Aorta (tissue), 5 donors: ENCODE measurements at places on chromosomes 12 and 14. TPM values are rescaled to one million over a fixed set of nuclear protein-coding genes. Genes with fewer than 3 reads are reported as not detected.
A peak's percentile ranks its signal among the peaks of the same experiment; 100 is the strongest.

OSGEP gene
- 40.0 TPM for total RNA-seq

RPGRIP1 gene
- total RNA-seq: 0.39 TPM

GMPR2 gene
- total RNA-seq: 44.6 TPM

DDHD1 gene
- 21.1 TPM for total RNA-seq

GRCh38 chr14:57058319-57058718 lies 210.4 kb downstream of the EXOC5 start:
- H3K4me3 ChIP-seq: no peak overlapping the region
- no peak for DNase-seq
- no peaks in the 10 kb centered on the region for H3K36me3 ChIP-seq
- no peak overlapping the region for H3K27ac ChIP-seq
- no peaks in the 10 kb centered on the region for H3K27me3 ChIP-seq
- no peaks in the 10 kb centered on the region for H3K4me1 ChIP-seq

GRCh38 chr14:96576359-96576758 lies 74.2 kb downstream of the PAPOLA start:
- H3K4me1 ChIP-seq: peaks cover 12% of the 10 kb centered on the region
- H3K27me3 ChIP-seq: no peaks in the 10 kb centered on the region
- H3K36me3 ChIP-seq: no peaks in the 10 kb centered on the region
- no peak for DNase-seq

GRCh38 chr14:71964716-71965115 lies 32.5 kb downstream of the RGS6 start:
- no peaks in the 10 kb centered on the region for H3K27me3 ChIP-seq
- H3K36me3 ChIP-seq: no peaks in the 10 kb centered on the region
- no peaks in the 10 kb centered on the region for H3K4me1 ChIP-seq
- H3K4me3 ChIP-seq: no peak overlapping the region
- no peak for DNase-seq

LRRC10 gene
- not detected for total RNA-seq

GRCh38 chr12:69988481-69989321 lies 163.7 kb downstream of the MYRFL start:
- H3K4me3 ChIP-seq: peak overlapping the region; percentile 29
- no peaks in the 10 kb centered on the region for H3K36me3 ChIP-seq
- no peaks in the 10 kb centered on the region for H3K27me3 ChIP-seq
- no peak for DNase-seq

GRCh38 chr12:124302241-124302806 lies 7.4 kb downstream of the RFLNA start:
- no peaks in the 10 kb centered on the region for H3K36me3 ChIP-seq
- no peaks in the 10 kb centered on the region for H3K4me1 ChIP-seq
- H3K27me3 ChIP-seq: no peaks in the 10 kb centered on the region
- H3K27ac ChIP-seq: no peak overlapping the region
- peak; percentile 52 for DNase-seq

FGF23 gene
- not detected for total RNA-seq

- H3K27me3 ChIP-seq: peaks cover 5% of the 10 kb centered on the region
- no peaks in the 10 kb centered on the region for H3K36me3 ChIP-seq
- no peaks in the 10 kb centered on the region for H3K4me1 ChIP-seq
- no peak overlapping the region for H3K27ac ChIP-seq
- DNase-seq: no peak
- H3K4me3 ChIP-seq: no peak overlapping the region
Observed at GRCh38 chr14:104072586-104072985, 12.9 kb upstream of the ASPG start.

- no peaks in the 10 kb centered on the region for H3K4me1 ChIP-seq
- H3K36me3 ChIP-seq: no peaks in the 10 kb centered on the region
- no peak for DNase-seq
- H3K4me3 ChIP-seq: no peak overlapping the region
Observed at GRCh38 chr12:65015850-65016249, 105.3 kb downstream of the WIF1 start.

GRCh38 chr14:100577986-100578431 lies 9.2 kb downstream of the BEGAIN start:
- H3K27me3 ChIP-seq: no peaks in the 10 kb centered on the region
- no peaks in the 10 kb centered on the region for H3K36me3 ChIP-seq
- peak; percentile 42 for DNase-seq
- no peak overlapping the region for H3K4me3 ChIP-seq
- H3K27ac ChIP-seq: no peak overlapping the region

- no peaks in the 10 kb centered on the region for H3K36me3 ChIP-seq
- no peak for DNase-seq
- H3K27ac ChIP-seq: no peak overlapping the region
- H3K4me1 ChIP-seq: no peaks in the 10 kb centered on the region
- H3K27me3 ChIP-seq: peaks cover 3% of the 10 kb centered on the region
Observed at GRCh38 chr12:107322063-107322462, 228.7 kb upstream of the CRY1 start.

- H3K4me1 ChIP-seq: no peaks in the 10 kb centered on the region
- no peak for DNase-seq
- no peak overlapping the region for H3K27ac ChIP-seq
- H3K36me3 ChIP-seq: no peaks in the 10 kb centered on the region
- no peak overlapping the region for H3K4me3 ChIP-seq
- no peaks in the 10 kb centered on the region for H3K27me3 ChIP-seq
Observed at GRCh38 chr12:14920475-14921126, 17.7 kb downstream of the ERP27 start.

DNA sequence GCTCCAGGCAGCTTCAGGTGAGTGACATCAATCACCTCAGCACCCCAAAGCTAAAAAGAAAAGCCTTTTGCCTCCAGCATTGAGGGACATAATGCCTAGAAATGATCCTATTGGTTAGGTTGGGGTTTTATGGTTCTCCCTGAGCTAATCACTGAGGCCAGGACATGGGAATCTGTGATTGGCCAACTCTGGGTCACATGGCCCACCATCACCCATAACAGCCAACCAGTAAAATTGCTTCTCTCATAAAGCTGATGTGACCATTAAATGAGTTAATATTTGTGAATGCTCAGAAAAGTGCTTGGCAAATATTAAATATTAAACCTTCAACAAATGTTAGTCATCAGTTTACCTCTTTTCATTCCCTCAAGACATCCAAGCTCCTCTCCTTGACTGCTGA lies 60.2 kb downstream of the TBX3 start:
- H3K27ac ChIP-seq: no peak overlapping the region
- H3K4me3 ChIP-seq: no peak overlapping the region
- H3K27me3 ChIP-seq: no peaks in the 10 kb centered on the region
- H3K4me1 ChIP-seq: no peaks in the 10 kb centered on the region
- H3K36me3 ChIP-seq: no peaks in the 10 kb centered on the region

GLIPR1L2 gene
- 1.9 TPM for total RNA-seq

GRCh38 chr14:43001731-43002130 lies 1395.1 kb downstream of the LRFN5 start:
- no peaks in the 10 kb centered on the region for H3K36me3 ChIP-seq
- no peak overlapping the region for H3K27ac ChIP-seq
- H3K27me3 ChIP-seq: peaks cover 3% of the 10 kb centered on the region
- H3K4me1 ChIP-seq: no peaks in the 10 kb centered on the region
- no peak for DNase-seq

KRT74 gene
- not detected for total RNA-seq

GRCh38 chr14:70709726-70710382 lies 68.1 kb downstream of the TTC9 start:
- no peaks in the 10 kb centered on the region for H3K36me3 ChIP-seq
- DNase-seq: no peak
- H3K4me1 ChIP-seq: no peaks in the 10 kb centered on the region
- H3K27ac ChIP-seq: no peak overlapping the region
- no peak overlapping the region for H3K4me3 ChIP-seq

TRHDE gene
- 2.3 TPM for total RNA-seq

DNA sequence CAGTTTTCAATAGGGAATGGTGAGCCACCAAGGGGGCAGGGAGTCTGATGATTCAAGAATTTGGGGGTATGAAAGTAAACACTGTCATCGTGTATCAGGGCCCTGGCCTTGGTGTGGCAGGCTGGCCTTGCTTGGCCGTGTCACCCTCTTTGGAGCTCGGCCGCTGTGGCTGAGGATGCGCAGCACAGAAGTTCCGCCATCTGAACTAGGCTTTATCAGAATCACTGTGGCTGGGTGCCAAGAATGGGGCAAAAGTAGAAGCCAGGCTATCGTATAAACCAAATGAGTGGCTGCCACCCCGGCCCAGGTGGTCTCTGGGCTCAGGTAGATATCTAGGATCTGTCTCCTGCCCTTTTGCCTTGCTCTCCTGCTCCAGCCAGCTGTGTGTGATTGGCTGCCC lies 137.4 kb downstream of the PAPOLA start:
- H3K36me3 ChIP-seq: no peaks in the 10 kb centered on the region
- H3K4me3 ChIP-seq: no peak overlapping the region
- no peak for DNase-seq
- H3K27me3 ChIP-seq: no peaks in the 10 kb centered on the region
- H3K27ac ChIP-seq: no peak overlapping the region

GLT8D2 gene
- 64.4 TPM for total RNA-seq

DNA sequence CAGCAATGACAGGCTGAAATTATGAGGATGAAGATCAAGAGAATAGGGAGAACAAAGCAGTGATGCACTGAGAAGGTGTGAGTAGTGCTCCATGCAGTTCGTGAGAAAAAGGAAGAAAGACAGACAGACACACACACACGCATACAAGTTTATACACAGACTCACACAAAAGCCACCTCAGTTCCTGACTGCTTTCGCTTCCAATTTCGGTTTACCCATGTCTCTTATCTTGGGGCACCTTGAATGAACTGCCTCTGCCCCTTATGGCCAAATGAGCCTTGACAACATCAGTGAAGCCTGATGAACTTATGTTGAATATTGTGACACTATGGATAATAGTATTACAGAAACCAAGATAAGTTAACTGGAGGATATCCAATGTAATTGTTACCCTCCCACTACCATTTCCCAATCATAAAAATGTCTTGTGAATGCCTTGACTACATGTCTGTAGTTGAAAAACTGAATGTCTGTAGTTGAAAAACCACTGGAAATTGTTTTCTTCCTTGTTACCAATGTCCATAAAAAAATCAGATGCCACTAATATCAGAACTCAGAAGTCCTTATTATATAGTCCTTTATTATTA lies 380.4 kb upstream of the DDHD1 start:
- no peak overlapping the region for H3K4me3 ChIP-seq
- no peaks in the 10 kb centered on the region for H3K36me3 ChIP-seq
- H3K4me1 ChIP-seq: no peaks in the 10 kb centered on the region

DNA sequence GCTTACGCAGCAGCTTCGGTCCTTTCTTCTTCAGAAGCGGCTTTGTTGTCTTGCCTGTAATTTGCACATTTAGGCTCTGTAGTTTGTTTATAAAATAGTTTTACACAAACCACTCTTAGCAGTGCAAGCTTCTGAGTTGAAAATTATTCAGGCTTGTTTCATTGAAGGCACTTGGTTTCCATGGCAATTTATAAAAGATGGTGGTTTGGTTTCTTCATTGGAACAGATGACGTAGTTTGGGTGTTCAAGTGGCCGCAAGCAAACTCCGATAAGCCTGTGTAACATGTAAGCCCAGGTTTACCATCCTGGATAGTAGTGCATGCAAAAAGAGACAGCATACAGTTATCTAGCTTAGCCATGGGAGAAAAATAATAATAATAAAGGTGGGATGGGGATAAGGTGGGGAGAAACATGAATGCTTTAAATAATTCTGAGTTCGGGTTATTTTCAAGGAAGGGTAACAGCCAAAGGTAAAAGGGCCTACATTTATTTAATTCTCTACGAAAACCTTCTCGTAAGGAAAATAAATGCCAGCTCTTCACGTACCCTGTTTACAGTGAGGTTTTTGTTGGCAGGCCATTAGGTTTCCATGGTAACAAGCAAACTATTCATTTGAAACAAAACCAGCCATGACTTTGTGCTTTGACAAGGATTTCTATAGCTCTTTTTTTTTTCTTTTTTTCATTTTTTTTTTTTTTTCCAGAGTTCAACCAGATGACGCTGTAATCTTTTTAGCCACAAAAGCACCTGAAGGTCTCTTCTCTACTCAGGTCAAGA lies 189.6 kb upstream of the RPL10L start:
- DNase-seq: no peak
- no peak overlapping the region for H3K27ac ChIP-seq
- no peaks in the 10 kb centered on the region for H3K4me1 ChIP-seq
- no peak overlapping the region for H3K4me3 ChIP-seq

- H3K27ac ChIP-seq: no peak overlapping the region
- H3K4me1 ChIP-seq: no peaks in the 10 kb centered on the region
- no peaks in the 10 kb centered on the region for H3K27me3 ChIP-seq
- no peak overlapping the region for H3K4me3 ChIP-seq
Observed at GRCh38 chr12:106791531-106791930, 17.0 kb downstream of the RIC8B start.

GRCh38 chr12:68180792-68181744 lies 21.5 kb upstream of the IFNG start:
- no peak overlapping the region for H3K27ac ChIP-seq
- H3K4me3 ChIP-seq: no peak overlapping the region
- DNase-seq: no peak
- H3K36me3 ChIP-seq: no peaks in the 10 kb centered on the region

SCYL2 gene
- total RNA-seq: 43.9 TPM

GRCh38 chr14:73726025-73726961 lies 12.1 kb upstream of the PNMA1 start:
- no peak overlapping the region for H3K4me3 ChIP-seq
- H3K27me3 ChIP-seq: no peaks in the 10 kb centered on the region
- H3K4me1 ChIP-seq: no peaks in the 10 kb centered on the region
- no peak for DNase-seq
- H3K36me3 ChIP-seq: no peaks in the 10 kb centered on the region
- no peak overlapping the region for H3K27ac ChIP-seq

KCNC2 gene
- total RNA-seq: not detected

TCL1B gene
- not detected for total RNA-seq

PROX2 gene
- not detected for total RNA-seq

DNA sequence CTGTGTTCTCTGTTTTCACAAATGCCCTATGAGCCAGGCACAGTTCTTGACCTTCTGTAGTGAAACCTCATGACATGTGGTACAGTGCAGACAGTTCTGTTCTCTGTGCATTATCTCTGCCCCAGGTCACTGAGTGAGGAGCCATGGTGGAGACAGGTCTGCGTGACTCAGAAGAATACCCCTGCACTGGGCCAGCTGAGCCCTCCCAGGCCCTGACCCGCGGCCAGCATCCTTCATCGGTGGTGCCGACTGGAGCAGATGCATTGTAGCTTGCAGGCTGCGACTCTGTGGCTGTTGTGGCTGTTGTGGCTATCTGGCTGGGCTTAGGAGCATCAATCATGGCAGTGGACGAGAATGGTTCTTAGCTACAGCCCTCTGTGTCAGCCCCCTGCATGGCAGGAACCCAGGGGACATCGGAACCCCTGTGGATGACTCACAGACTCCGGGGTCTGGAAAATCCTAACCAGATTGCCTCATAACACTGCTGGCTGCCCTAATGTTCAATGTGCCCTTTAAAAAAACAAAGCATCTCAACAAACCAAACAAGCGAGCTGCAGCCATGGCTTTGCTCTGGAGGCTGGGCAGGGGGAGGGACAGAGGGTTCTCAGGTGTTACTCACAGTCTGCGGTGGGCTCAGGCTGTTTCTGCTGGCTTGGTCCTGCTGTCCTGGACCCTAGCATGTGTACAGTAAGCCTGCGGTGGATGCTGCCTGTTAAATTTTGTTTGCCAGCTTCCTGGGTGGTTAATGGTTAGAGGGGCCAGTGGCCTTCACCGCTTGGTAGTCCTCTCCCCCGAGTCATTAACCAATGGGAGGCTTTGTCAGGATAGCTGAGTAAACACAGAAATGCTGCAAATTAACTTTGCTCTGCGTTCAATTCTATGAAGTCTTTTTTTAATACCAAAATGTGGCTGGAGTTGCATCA lies at the start of gene SERPINA6:
Gene SERPINA6 (minus strand): TSS at position 689 of the 923 bp plus-strand sequence. CDS start 8,688 bp downstream, outside the sequence.
- no peaks in the 10 kb centered on the region for H3K36me3 ChIP-seq
- H3K27me3 ChIP-seq: peaks cover 1% of the 10 kb centered on the region
- H3K27ac ChIP-seq: no peak within 1 kb of the TSS
- H3K4me3 ChIP-seq: no peak within 1 kb of the TSS
- H3K4me1 ChIP-seq: no peaks in the 10 kb centered on the region
- DNase-seq: peak; percentile 61
